ENCODE measurements at places on chromosomes 5 and 9.

DNA sequence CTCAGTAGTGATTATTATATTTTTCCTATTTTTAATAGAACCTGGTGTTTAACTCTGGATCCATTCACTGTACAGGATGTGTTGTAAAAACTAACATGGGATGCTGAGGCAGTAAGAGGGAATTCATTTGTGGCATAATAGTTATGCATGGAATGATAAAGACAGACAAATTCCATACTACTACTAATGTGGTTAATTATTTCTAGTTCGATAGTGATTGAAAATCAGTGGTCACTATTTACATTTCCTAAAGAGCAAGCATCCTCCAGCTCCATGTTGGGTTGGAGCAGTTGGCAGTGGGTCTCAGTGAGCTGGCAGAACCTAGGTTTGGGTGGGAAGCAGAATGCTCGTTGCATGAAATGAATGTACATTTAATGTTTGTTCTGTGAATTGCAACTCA is 122.6 kb downstream of the SAXO1 start:
- DNase-seq, result peak; percentile 85

GRCh38 chr5:172820046-172820767 is 13.8 kb upstream of the ERGIC1 start:
- no peak for DNase-seq

DNA sequence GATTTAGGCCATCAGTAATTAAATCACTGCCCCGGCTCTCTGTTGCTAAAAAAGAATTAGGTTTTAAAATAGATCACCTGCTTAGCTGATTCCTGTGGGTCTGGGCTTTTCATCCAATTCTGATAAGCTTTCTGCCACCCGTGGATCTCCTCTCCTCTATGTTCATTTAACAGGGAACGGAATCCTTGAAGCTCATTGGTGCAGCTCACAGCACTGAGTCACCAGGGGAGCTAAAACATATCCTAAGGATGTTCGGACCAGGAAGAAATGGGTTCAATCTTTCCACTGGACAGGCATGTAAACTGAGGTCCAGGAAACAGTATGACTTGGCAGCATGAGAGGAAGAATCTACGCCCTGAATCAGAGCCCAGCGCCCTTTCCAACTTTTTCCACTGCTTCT is 267.1 kb upstream of the GRIA1 start:
- DNase-seq, result no peak

- DNase-seq, result no peak
Observed at GRCh38 chr5:61617039-61617438, 285.0 kb downstream of the ZSWIM6 start.

GRCh38 chr5:172079876-172080275 is 73.4 kb upstream of the FBXW11 start:
- DNase-seq, result no peak

GRCh38 chr5:98069876-98070512 is 703.5 kb upstream of the RGMB start:
- no peak for DNase-seq

DNA sequence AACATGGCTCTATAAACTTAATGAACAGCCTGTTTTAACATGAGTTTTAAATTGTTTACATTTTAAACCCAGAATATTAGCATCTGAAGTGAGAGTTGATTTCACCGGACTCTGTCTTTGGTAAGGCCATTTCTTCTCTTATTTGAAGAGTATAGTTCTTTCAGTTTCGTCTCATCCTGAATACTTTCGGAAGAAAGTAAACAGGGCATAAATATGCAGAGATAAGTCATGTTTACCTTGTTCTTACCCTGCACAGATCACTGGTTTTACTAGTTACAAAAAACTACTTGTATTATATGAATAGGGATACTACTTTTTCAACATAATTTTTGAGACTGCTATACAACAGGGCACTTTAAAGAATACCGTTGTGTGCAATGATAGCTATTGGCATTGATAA is 656.3 kb upstream of the ZNF608 start:
- no peak for DNase-seq

GRCh38 chr5:164869325-164869724 is 1363.9 kb downstream of the MAT2B start:
- no peak for DNase-seq

GRCh38 chr5:166505544-166505943 is 1785.9 kb upstream of the WWC1 start:
- DNase-seq, result peak; percentile 85

GRCh38 chr5:152061095-152061494 is 136.4 kb upstream of the GLRA1 start:
- DNase-seq, result no peak

- no peak for DNase-seq
Observed at GRCh38 chr5:178216088-178216534, 11.8 kb downstream of the HNRNPAB start.

- no peak for DNase-seq
Observed at GRCh38 chr5:93096561-93096960, 484.5 kb downstream of the NR2F1-AS1 start.

DNA sequence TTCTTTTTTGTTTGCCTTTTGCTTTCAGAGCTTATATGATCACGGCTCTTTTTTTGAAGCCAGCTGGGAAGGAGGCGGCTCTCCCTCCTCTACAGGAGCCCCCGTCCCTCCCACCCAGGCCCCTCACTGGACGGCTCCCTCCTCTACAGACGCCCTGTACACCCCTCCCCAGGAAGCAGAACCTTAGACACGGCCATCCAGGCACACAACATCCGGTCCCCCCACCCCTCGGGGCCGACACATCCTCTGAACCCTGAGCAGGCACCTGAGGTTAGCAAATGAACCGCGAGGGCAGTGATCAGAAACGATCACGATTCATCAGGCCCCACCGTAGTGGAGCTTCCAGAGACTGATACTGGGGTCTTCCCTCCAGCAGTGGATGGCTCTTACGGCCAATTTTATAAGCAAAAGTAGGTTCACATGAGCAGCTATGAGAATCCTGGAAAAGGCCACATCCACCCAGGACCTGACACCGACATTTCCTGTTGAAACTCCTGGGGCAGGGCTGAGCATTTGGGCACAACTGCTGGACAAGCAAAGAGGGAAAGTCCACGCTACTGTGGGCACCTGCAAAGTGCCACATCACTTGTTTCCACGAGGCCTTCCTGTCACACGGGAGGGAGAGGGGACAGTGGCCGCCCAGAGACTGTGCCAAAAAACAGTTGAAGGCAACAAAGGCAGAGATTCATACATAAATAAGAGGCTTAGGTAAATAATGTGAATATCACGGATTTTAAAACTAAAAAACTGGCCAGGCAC is 78.9 kb downstream of the SEMA4D start:
- no peak for DNase-seq

- no peak for DNase-seq
Observed at GRCh38 chr9:90814355-90814754, 12.7 kb downstream of the SYK start.

DNA sequence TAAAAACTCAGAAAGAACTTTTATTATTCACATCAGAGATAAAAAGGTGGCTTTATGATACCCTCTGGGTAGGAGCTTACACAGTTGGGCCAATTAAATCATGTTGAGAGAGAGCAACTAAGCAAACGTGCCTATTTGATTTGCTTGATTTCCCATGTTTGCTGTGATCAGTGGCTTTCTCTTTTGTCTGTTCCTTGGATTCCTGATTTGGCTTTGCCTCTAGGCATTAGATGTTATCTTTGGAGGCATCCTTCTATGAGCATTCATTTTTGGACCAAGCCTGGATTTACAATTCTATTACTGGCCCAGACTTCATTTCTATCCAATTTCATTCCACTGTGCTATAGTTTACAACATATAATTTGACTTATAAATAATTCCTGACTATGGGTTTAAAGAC is 35.9 kb downstream of the VCAN start:
- DNase-seq, result no peak

DNA sequence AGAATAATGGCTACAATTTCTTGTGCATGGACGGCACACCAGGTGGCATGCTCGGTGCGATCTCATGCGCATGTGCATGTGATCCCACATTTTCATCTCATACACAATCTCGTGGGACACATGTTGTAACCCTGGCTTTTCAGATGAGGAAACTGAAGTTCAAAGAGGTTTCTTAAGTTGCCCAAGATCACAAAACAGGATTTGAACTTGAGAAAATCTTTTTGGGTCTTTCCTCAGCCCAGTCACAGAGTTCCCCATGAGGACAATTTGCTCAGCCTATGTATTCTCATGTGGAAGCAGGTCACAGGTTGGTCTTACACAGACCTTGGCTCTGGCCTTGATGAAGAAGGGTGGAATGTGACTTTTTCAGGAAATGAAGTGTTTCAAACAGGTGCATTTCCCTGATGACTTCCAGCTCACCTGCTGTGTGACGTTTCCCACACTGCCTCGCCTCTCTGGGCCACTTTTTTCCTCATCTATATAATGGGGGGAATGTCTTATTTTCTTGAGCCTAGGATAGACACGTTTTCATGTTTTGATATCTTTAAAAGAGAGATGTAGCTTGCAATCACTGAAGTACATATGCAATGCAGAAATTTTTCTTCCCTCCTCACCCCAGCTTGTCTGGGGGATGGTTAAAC is 7.1 kb upstream of the ORM1 start:
- DNase-seq, result no peak

- DNase-seq, result no peak
Observed at GRCh38 chr5:131495536-131496399, 139.3 kb downstream of the RAPGEF6 start.

DNA sequence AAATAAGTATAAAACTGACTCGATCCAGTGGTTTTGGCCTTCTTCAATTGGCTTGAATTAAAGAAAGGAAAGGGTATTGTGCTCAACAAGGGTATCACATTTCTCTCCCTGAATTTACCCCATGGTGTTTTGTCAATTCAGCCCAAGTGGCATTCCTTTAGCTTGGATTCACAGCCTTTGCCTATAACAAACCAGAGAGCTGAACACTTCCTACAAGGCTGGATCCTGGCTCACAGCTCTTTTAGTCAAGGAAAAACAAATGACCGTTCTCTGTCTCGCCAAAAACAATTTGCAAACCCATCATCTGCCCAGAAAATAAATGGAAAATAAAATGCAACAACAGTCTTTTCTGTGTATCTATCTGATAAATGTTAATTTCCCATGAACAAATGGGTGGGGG is 5.7 kb downstream of the ZNF366 start:
- no peak for DNase-seq

DNA sequence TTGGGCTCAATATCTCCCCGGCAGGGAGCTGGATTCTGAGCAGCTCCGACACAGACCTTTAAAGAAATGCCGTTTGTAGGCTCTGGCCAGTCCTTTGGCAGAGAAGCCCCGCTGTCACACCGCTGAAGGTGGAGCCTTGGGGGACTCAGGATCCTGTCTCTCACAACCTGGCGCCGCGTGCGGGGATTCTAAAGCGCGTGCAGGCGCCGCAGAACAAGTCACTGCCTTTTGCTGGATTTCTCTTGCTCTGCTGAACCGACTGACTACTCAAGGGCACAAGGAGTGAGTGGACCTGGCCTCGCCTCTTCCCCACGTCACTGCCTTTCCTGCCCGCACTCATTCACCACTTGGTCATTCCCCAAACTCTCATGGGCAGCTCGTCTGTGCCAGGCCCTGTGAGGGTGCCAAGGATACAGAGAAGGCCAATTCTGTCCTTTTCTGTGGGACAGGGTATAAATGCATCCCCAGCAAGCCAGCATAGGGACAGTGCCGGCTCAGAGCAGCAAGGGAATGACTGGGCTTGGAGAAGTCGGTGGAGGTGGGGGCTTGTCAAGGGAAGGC is 69.3 kb downstream of the CRB2 start:
- no peak for DNase-seq

DNA sequence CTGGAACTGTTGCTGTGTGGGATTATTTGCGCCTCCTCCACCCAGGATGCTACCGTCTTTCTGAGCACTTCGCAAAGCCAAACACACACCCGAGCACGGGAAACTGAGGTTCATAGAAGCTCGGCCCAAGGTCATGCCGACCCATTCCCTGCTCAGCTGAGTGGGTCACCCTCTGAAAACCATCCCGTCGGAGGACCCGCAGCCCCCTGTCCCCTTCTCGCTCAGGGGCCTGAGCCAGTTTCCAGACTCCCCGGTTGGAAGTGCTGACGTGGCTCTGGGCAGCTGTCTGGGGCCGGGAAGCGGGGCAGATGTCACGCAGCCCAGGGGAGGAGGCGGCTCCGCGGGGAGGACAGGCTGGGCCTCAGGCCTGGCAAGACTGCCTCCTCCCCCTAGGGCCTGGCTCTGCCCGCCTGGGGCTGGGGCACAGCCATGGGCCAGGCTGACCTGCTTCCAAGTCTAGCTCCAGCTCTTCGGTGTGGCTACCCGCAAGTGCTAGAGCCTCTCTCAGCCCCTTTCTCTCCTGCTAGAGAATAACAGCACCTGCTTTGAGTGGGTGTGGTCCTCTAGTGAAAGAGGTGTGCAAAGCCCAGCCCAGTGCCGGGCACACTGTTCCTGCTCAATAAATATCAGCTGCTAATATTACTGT is 9.9 kb upstream of the CXXC5 start:
- peak; percentile 42 for DNase-seq

DNA sequence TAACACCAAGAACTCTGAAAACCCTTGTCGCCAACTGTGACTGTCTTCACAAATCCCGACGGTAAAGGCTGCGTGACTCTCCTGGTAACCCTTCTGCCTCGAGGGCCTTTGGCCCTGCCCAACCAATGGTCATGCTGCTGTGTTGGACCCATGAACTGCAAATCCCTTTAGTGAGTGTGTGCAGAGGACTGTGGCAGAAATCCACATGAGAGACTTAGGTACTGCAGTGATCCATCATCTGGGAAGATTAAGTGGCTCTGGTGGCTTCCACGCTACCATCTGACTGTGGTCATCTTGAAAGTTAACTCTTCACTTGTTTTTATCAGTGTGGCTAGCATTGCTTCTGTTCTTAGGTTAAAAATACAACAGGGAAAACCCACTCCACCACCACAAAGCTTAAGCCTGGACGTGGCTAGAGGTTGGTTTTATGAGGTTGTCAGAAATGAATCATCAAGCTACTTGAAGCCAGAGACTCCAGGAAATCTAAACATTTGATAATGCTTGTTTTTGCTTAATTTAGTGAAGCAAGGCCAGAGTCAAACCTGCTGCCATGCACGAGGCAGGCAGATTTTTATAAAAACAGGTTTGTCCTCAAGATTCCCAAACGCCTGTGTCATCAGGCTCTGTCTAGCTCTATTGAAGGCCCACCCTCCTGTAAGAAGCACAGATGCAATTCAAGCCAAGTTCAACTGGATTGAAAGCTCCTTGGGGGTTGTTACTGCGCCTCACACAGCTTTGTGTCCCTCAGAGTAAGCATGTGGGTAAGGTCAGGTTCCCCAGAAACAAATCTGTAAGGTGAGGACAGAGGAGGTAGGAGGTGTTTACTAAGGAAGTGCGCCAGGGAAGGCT is 52.7 kb upstream of the ERCC6L2 start:
- DNase-seq, result no peak

GRCh38 chr5:4893063-4893744 is 246.9 kb upstream of the ADAMTS16 start:
- DNase-seq, result no peak

- no peak for DNase-seq
Observed at GRCh38 chr5:55406292-55406691, 98.5 kb downstream of the MTREX start.

DNA sequence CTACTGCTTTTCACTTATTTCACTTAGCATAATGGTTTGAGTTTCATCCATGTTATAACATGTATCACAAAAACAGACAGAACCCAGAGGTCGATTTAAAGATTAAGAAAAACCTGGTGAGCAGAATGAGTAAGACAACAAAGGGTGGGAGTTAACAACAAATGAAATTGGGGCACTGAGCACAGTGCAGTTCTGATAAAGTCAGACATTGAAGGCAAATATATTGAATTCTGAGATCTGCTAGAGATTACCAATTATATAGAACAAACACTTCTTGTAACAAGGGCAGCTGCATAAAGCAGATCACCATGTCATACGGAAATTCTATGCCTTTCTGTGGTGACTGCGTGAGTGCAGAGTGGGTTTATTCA is 517.3 kb upstream of the RORB start:
- peak; percentile 25 for DNase-seq
